Substantia nigra (tissue), 51 donors: ENCODE measurements at places on chromosomes 4 and X.

DNA sequence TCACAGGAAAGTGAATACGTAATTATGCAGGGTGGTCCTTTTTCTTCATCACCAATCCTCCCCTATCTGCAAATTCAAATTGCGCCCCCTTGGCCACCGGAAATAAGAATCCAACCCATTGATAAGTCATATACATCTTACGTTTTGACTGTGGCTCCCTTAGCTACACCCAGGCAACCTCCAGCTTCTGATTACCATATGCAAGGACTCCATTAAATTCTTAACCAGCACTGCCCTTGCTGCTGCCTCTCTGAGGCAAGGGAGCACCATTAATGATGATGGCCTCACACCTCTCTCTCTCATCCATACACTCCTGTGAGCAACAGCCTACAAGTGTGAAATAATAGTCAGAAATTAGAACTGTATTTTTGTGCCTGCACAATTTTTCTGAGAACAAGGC lies 106.0 kb upstream of the NOCT start:
- no peak for DNase-seq

- no peak for DNase-seq
These were observed 179.0 kb upstream of the FGF13 start for GRCh38 chrX:138890491-138890890.

GRCh38 chr4:189081826-189082225 lies 858.8 kb upstream of the FRG1 start:
- no peak for DNase-seq

GRCh38 chr4:106953036-106953705 lies 82.9 kb downstream of the DKK2 start:
- no peak for DNase-seq

GRCh38 chr4:56880572-56880971 lies 27.1 kb upstream of the REST start:
- no peak for DNase-seq

DNA sequence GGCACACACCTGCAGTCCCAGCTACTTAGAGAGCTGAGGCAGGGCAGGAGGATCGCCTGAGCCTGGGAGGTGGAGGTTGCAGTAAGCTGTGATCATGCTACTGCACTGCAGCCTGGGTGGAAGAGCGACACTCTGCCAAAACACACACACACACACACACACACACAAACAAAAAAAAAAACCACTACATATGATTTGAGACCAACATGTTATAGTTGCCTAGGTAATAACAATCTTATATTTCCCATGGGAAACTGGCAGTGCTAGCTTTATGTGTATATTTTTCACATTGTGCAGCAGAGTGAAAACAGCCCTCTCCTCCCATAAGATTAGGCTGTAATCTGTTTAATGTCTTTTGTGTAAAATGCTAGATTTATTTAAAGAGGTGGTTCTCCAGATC lies 3.1 kb upstream of the FAM241A start:
- DNase-seq: no peak

GRCh38 chrX:37075892-37076595 lies 67.9 kb downstream of the FAM47C start:
- DNase-seq: no peak

- no peak for DNase-seq
These were observed 165.8 kb upstream of the CYSLTR1 start for GRCh38 chrX:78493180-78493579.

DNA sequence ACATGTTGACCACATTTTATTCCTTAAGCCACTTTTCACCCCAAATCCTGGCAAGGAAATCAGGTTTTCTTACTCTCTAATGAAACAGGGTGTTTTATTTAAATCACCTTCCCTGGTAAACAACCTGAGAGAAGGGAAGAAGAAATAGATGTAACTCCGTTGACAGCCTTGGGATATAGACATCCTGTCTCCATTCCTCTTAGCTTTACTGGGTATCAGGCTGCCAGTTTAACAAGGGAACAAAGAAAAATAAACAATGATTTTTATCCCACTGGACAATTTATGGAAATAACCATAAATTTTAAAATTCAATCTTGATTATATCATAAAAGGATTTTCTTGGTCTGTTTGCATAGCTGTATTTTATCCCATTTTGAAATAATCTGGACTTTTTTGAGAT lies 49.2 kb downstream of the EDNRA start:
- no peak for DNase-seq

- no peak for DNase-seq
These were observed 374.3 kb downstream of the MID1IP1 start for GRCh38 chrX:39175418-39176057.

- peak; percentile 0 for DNase-seq
These were observed 1826.0 kb downstream of the STIM2 start for GRCh38 chr4:28686618-28687017.

DNA sequence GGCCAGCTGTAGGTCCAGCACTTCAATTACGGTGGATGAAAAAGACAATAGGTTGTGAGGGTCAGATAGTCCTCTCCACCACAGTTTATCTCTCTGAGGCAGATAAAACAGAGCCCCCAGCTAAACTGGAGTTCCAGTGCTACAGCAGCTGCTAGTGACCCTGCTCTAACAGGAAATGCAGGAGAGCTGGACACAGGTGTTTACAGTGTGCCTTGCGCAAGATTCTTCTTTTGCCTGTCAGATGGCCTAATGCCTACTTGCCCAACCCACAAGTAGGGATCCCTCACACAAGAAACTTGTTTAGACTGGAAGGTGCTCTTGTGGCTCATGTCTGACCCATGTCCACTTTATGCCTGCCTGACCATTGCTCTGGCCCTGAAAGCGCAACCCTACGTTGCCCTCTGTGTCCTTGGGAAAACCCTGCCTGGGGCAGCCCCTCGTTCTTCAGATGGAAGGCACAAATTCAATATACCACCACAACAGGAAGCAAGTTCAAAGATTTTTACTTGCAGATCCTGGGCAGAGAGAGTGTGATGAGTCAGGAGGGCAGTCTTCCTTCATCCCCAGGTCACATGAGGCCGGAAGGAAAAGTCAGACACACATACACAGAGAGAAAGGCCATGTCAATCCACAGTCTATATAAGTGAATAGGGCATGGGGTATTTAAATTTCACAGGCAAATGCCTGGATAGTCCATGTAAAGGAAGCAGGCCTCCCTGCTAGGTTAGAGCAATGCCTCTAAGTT lies 105.1 kb upstream of the ADGRL3 start:
- DNase-seq: no peak

GRCh38 chr4:108072300-108072699 lies 82.6 kb downstream of the HADH start:
- DNase-seq: no peak

DNA sequence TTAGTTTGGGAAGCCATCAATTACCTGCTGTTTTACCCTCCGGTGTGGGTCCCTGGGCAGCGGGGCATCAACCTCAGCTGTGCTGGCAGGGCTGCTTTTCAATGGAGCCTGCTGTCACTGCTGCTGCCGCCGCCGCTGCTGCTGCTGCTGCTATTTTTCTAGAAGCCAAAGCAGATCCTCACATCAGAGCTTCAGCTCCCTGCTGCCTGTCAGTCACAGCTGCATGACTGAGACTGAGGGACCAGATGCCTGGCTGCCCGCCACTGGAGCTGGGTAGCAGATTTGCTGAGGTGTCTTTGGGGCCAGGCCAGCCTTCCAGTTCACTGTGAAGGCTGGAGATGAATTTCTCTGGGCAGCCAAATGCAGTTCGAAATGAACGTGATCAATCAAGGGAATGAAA lies 200.3 kb upstream of the NHS start:
- peak; percentile 14 for DNase-seq
